ENCODE measurements at places on chromosomes 12 and 14. TPM values are rescaled to one million over a fixed set of nuclear protein-coding genes. Genes with fewer than 3 reads are reported as not detected.

GYS2 gene
- total RNA-seq, result not detected

MMP17 gene
- total RNA-seq, result 52.1 TPM

TAS2R20 gene
- total RNA-seq, result 1.8 TPM

NTF3 gene
- 4.8 TPM for total RNA-seq

ITFG2 gene
- total RNA-seq, result 14.4 TPM

STYX gene
- total RNA-seq, result 20.1 TPM

DPPA3 gene
- total RNA-seq, result not detected

AP5M1 gene
- total RNA-seq, result 25.7 TPM

BICDL1 gene
- not detected for total RNA-seq

DNA sequence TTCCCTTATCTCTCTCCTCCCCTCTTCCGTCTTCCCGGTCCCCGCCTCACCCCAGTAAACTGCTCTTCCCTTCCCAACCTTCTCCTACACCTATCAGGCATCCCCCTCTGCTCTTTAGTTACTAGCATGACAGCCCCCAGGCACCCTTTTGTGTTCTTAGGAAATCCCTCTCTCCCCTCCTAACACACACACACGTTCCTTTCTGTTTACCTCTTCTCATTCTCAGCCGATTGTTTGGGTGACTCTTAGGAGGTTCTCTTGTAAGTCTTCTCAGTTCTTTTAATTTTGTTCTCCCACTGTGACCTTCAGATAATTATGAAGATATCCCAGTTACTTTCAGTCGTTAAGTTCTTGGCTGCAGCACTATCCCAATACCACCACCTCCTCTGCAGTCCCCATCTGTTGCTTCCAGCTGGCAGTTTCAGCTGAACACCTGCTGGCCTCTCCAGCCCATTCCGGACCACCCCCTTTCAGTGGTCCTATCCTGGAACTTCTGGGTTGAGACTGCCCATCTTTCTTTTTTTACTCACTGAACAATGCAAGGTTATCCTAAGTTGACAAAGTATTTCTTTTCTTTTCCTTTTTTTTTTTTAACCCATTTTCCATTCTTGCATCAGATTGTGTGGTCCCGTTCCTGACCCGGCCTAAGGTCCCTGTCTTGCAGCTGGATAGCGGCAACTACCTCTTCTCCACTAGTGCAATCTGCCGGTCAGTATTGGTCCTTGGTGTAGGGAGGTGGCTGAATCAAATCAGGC, 711 bp downstream of the MARS1 start:
- peak; percentile 38 for DNase-seq

DNA sequence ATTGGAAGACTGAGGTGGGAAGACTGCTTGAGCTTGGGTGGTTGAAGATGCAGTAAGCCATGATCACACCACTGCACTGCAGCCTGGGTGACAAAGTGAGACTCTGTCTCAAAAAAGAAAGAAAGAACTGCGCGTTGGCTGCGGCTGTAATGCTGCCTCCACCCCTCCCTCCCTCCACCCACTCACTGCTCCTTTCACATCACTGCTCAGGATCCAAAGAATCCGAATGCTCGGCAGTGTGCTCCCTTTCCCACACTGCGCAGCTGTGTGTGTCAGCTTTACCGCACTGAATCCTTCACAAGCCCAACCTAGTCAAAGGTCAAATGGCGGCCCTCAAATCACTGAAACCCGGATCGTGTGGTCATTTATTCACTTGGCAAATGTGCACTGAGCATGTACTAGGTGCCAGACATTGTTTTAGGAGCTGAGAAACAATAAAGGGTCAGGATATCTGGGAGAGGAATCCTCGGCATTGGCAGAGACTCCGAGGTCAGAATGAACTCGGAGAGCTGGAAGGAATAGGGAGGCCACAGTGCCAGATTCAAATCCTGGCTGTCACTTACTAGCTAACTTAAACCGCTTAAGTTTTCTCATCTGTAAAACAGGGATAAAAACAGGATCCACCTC, 11.5 kb upstream of the TDRD9 start:
- no peak for DNase-seq

DNA sequence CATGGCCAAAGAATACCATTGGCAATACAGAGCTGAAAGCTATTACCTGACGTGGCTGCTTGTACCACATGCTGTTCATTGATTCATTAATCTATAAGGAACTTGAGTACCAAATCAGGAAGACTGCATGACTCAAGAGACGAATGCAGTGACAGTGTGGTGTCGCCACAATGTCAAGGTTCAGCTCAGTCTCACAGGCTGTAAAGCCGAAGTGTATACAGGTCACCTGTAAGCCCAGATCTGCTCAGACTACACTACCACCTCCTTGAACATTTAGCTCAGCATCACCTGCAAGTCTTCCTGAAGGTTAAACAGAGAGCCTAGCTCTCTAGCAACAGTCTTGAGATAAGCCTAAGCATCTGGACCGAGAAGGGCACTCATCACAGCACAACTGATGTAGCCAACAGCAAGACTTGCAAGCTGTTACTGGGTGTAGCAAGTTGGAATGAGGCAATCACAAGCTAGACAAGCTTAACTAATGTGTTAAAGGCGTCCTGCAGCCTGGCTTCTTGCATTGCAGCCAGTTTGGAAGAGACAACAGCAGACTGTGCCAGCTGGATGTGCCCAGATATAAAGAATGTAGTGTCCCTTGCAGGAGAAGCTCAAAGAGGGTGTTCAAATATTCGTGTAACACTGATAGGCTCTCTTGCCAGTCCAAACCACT, 21.0 kb downstream of the TMTC1 start:
- DNase-seq, result peak; percentile 39

- no peak for DNase-seq
Observed at GRCh38 chr14:71193663-71194062, 286.4 kb downstream of the PCNX1 start.

GRCh38 chr12:79908366-79908765, 26.5 kb downstream of the PPP1R12A start:
- no peak for DNase-seq

- DNase-seq, result no peak
Observed at GRCh38 chr12:54795644-54796043, 58.7 kb upstream of the MUCL1 start.

DNA sequence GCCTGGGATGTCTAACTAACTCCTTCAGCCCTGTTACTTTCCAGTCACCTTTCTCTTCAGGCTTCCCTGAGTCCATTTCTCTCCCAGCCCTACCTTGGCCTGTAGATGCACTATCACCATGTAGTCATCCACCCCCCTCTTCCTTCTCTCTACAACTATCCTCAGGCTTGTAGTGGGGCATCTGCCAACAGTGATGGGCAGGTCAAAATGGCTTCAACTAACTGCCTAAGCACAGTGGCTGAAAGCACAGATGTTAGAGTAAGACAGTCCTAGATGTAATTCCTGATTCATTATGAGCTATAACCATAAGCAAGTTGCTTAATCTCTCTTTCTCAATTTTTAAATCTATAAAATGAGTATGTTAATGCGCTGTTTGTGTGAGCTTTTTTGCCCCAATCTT, 133.6 kb upstream of the NAV3 start:
- peak; percentile 24 for DNase-seq

DNA sequence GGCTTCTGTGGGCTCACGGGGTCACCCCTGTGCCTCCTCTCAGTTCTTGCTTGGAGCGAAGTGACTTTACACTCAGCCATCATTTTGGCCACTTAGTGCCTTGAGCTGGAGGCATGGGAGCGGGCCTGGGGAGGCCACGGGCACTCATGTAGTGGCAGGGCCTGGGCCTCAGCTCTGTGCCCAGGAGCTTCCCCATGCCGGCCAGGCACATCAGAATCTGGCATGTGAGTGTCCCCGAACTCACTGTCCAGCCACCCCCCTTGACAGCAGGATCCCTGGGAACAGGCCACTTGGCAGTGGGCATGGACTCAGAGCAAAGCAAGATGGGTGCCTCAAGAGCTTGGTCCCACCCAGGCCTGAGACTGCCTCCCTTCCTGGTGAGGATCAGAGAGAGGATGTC, 29.5 kb downstream of the DDX51 start:
- no peak for DNase-seq

GRCh38 chr12:130609966-130610365, 106.1 kb downstream of the RIMBP2 start:
- no peak for DNase-seq

- DNase-seq, result no peak
Observed at GRCh38 chr12:66664076-66664475, 14.8 kb downstream of the GRIP1 start.

- peak; percentile 62 for DNase-seq
Observed at GRCh38 chr14:55301437-55302121, 30.4 kb downstream of the FBXO34 start.

- DNase-seq, result no peak
Observed at GRCh38 chr12:47943623-47944340, 19.6 kb upstream of the TMEM106C start.

GRCh38 chr12:94690198-94690771, 39.9 kb upstream of the TMCC3 start:
- DNase-seq, result peak; percentile 51
